ENCODE measurements at places on chromosomes 5 and 9. TPM values are rescaled to one million over a fixed set of nuclear protein-coding genes. Genes with fewer than 3 reads are reported as not detected.
A peak's percentile ranks its signal among the peaks of the same experiment; 100 is the strongest.

Gene TPPP
- total RNA-seq = 0.13 TPM

DNA sequence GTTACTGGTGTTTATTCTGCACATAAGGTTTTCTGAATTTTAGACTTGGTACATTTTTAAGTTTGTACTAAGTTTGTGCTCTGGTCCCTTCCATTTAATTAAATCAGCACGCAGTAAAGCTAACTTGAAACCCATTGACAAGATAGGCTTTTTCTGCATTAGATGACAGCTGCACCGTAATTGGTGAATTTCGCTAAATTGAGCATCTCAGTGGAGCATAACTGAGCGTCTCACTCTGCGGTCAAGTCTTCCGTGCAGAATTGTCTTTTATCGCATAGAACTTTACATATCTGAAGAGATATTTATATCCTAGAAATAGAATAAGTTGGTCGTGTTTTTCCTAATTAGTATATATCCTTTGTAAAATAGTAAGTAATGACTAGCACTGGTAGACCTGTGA, 4.1 kb downstream of the SUB1 start:
- no peak for DNase-seq
- H3K27ac ChIP-seq = no peak overlapping the region
- H3K4me3 ChIP-seq = no peak overlapping the region

Gene ENTREP1
- total RNA-seq = not detected

- H3K4me1 ChIP-seq = no peaks in the 10 kb centered on the region
- no peak overlapping the region for H3K4me3 ChIP-seq
- peak; percentile 72 for DNase-seq
- no peak overlapping the region for H3K27ac ChIP-seq
- H3K27me3 ChIP-seq = no peaks in the 10 kb centered on the region
Observed at GRCh38 chr5:13976867-13977830, 32.7 kb upstream of the DNAH5 start.

GRCh38 chr5:131491749-131492148, 143.3 kb downstream of the RAPGEF6 start:
- H3K4me3 ChIP-seq = no peak overlapping the region
- H3K27me3 ChIP-seq = no peaks in the 10 kb centered on the region
- H3K4me1 ChIP-seq = peaks cover 16% of the 10 kb centered on the region
- DNase-seq = peak; percentile 64
- peaks cover 12% of the 10 kb centered on the region for H3K36me3 ChIP-seq

Gene PCA3
- not detected for total RNA-seq

DNA sequence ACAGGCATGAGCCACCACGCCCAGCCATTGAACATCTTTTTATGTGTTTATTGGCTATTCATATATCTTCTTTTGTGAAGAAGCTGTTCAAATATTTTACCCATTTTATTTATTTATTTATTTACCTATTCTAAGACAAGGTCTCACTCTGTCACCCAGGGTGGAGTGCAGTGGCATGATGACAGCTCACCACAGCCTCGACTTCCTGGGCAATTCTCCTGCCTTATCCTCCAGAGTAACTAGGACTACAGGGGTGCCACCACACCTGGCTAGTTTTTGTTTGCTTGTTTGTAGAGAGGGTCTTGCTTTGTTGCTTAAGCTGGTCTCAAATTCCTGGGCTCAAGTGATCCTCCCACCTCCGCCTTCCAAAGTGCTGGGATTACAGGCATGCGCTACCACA, 33.5 kb downstream of the NAIF1 start:
- no peak overlapping the region for H3K27ac ChIP-seq
- H3K36me3 ChIP-seq = no peaks in the 10 kb centered on the region
- no peaks in the 10 kb centered on the region for H3K27me3 ChIP-seq
- no peak overlapping the region for H3K4me3 ChIP-seq
- no peak for DNase-seq

- no peaks in the 10 kb centered on the region for H3K4me1 ChIP-seq
- H3K27ac ChIP-seq = no peak overlapping the region
- no peak for DNase-seq
- no peak overlapping the region for H3K4me3 ChIP-seq
- H3K27me3 ChIP-seq = no peaks in the 10 kb centered on the region
Observed at GRCh38 chr5:120007598-120007997, 378.2 kb downstream of the FAM170A start.

Gene C9orf50
- total RNA-seq = not detected

GRCh38 chr5:118883362-118883761, 105.0 kb downstream of the DTWD2 start:
- H3K27me3 ChIP-seq = no peaks in the 10 kb centered on the region
- H3K4me1 ChIP-seq = no peaks in the 10 kb centered on the region
- no peak for DNase-seq
- no peak overlapping the region for H3K4me3 ChIP-seq
- no peak overlapping the region for H3K27ac ChIP-seq

DNA sequence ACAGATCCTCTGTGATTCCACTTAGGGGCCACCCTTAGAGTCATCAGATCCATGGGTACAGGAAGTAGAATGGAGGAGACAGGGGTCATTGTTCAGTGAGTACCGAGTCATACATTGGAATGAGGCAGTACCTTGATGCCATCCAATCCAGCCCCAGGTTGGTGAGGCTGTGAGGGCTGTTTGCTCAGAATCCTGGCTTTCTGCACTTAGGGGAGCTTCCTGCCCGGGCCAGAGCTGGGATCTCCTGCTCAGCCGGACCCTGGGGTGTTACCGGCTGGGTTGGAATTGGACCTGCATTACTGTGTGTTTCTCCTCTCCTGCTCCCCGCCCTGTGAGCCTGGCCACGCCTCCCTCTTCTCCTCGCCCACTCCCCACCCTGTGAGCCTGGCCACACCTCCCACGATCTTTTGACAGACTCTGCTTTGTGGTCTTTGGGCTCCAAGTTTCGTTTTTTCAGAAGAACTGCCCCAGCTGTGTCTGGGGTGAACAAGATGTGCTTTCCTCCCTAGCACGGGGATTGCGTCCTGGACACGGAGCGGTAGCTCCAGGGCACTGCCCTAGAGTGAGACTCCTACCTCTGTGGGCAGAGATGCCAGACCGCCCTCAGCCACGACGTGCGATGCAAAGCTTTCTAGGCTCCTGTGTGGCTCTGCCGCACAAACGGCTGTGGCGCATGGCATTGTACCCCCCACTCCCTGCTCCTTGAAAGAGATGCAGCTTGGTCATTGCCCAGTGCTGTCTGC, 15.4 kb downstream of the TRAF2 start:
- peaks cover 3% of the 10 kb centered on the region for H3K36me3 ChIP-seq
- no peak overlapping the region for H3K4me3 ChIP-seq
- H3K27ac ChIP-seq = peak overlapping the region; percentile 67
- no peaks in the 10 kb centered on the region for H3K27me3 ChIP-seq
- peaks cover 19% of the 10 kb centered on the region for H3K4me1 ChIP-seq

GRCh38 chr5:155540000-155540595, 526.5 kb downstream of the KIF4B start:
- H3K27me3 ChIP-seq = no peaks in the 10 kb centered on the region
- no peaks in the 10 kb centered on the region for H3K36me3 ChIP-seq
- H3K4me1 ChIP-seq = no peaks in the 10 kb centered on the region

DNA sequence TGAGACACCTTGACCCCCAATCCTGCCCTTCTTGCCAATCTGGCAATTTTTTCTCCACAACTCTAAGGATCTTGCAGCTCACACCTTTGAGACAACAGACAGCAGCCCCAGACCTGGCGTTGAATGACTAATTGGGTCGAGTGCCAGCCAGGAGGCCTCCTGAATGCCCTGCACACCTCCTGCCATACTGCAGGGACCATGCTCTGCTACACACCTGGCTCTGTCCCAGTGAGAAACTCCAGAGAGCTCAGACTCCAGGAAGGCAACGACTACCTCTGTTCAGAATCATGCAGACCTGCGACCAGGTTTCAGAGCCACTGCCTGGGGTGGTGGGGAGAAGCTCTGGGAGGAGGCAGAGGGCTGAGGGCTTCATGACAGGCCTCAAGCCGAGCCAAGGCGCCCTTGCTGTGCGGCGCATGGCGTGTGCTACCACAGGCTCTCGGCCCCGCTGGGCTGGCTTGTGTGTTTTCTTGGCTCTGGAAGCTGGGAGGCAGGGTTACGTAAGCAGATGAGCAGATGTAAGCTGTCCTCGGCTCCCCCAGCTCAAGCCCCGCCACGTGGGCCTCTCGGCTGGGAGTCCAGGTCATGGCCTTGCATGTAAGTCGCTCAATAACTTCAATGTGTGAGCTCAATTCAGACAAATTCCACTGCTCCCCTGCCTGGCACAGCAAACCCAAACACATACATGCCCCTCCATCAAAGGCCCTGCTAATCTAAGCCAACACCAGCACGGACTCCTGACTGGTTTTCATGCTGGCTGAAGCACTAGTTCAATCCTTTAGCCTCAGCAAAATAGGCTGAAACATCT, 27.5 kb downstream of the B4GALT1 start:
- 0 out of 2 replicates have a peak, but pooled peaks cover under 1% of the 10 kb centered on the region for H3K36me3 ChIP-seq
- H3K27ac ChIP-seq = peak overlapping the region; percentile 85
- DNase-seq = peak; percentile 88
- H3K4me1 ChIP-seq = peaks cover 46% of the 10 kb centered on the region

Gene CBY3
- total RNA-seq = not detected

DNA sequence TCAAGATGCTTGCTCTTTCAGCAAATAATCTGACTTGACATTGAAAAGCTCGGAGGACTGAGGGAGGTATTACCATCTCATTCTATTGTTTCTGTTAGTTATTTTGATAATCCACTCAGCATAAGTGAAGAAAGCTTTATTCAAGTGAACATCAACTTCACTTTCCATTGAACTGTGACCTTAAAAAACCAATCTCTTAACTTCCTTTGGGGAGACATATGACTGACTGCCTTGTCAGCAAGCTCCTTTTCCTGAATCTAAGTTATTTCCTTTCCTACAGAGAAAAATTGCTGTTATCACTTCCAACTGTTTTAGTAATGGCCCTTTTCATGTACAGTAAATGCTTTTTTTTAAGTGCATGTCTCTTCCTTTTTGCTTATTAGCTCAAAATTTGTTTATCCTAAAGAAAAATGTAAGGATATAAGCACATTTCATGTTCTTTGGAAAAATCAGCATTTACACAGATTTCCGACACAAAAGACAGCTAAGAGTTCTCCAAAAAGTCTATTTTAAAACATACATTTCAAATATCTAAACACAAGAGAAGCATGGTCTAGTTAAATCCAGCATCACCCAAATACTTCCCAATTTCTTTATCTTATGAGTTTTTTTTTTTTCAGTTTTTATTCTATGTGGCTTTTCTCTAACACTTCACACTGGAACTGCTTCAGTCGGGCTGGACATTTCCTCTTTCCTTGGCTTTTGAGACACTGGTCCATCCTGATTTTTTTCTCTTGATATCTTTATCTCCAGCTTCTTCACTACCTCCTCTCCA, 117.9 kb upstream of the DAB2 start:
- no peaks in the 10 kb centered on the region for H3K27me3 ChIP-seq
- DNase-seq = no peak
- H3K4me3 ChIP-seq = no peak overlapping the region
- H3K36me3 ChIP-seq = no peaks in the 10 kb centered on the region
- peaks cover 28% of the 10 kb centered on the region for H3K4me1 ChIP-seq
- peak overlapping the region; percentile 82 for H3K27ac ChIP-seq

DNA sequence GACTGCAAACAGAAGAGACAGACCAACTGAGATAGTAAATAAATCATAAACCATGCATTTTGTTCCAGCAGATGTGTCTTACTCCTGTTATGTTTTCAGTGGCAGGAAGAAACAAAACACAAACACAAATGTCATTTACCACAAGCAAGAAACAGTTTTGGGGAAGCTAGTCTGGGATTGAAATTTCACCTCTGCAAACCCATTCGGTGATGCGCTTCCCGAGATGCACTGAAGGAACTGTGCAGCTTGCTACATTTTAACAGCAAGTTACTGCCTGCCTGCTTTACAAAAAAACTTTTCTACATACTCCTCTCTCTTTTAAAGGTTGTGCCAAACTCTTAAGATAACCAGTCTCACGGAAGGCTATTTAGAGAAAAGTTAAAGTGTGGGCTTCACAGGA, 3.2 kb downstream of the MACROH2A1 start:
- H3K27me3 ChIP-seq = no peaks in the 10 kb centered on the region
- H3K4me1 ChIP-seq = peaks cover 46% of the 10 kb centered on the region
- H3K36me3 ChIP-seq = no peaks in the 10 kb centered on the region
- no peak for DNase-seq
- no peak overlapping the region for H3K4me3 ChIP-seq

Gene SFXN1
- 73.0 TPM for total RNA-seq

Gene KIAA0825
- 7.0 TPM for total RNA-seq

GRCh38 chr9:89247431-89248353, 63.3 kb upstream of the CKS2 start:
- H3K4me1 ChIP-seq = no peaks in the 10 kb centered on the region
- H3K36me3 ChIP-seq = no peaks in the 10 kb centered on the region
- no peak overlapping the region for H3K27ac ChIP-seq
- DNase-seq = no peak

GRCh38 chr9:127388856-127389238, 8.1 kb upstream of the SLC2A8 start:
- H3K36me3 ChIP-seq = no peaks in the 10 kb centered on the region
- no peak for DNase-seq
- H3K4me3 ChIP-seq = no peak overlapping the region
- H3K27me3 ChIP-seq = peaks cover 63% of the 10 kb centered on the region

DNA sequence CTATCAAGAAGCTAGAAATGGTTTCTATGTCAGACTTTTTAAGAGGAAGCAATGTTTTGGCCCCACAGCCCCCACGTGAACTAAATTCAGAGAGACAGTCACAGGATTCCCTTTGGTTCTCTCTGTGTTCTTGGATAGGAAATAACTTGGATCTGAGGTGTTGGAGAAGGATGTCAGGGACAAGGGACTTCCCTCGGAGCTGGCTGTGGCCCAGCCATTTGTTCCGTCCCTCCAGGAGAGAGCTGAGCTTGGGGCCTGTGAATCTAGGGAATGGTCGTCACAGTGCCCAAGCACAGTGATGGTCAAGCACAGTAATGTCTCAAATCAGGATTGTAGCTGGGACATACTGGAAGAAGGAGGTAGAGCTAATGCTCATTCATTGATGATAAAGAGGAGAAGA, 2.0 kb downstream of the C7 start:
- H3K36me3 ChIP-seq = no peaks in the 10 kb centered on the region
- no peak for DNase-seq
- no peaks in the 10 kb centered on the region for H3K4me1 ChIP-seq
- H3K4me3 ChIP-seq = no peak overlapping the region
- no peak overlapping the region for H3K27ac ChIP-seq

DNA sequence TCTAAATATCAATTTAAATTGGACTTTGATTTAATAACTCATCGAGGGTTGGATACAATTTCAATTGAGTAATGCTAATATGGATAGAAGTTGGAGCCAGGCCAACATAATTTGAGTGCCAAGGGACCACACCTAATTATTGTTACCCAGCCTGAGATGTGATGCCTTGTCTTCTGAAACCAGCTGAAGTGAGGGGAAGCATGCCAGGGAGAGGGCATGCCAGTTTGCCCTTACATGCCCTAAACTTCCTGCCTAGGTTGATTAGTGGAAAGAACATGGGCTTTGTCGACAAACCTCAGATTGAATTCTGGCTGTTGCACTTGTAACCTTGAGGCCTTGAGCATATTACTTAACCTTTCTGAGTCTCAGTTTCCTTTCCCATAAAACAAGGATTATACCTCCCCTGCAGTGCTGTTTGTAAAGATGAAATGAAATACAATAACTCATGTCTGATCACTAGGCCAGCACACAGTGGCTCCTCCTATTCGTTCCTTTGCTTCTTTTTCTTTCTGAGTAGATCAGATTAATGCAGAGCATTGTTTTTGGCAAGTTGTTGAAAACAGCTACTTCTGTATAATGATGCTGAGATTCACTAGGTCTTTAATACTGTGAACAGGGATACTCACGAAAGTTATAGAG, 412.8 kb downstream of the TLE4 start:
- H3K4me1 ChIP-seq = no peaks in the 10 kb centered on the region
- H3K27me3 ChIP-seq = no peaks in the 10 kb centered on the region
- H3K27ac ChIP-seq = no peak overlapping the region
- H3K36me3 ChIP-seq = no peaks in the 10 kb centered on the region

Gene GGTA1
- total RNA-seq = not detected

Gene SLC34A1
- not detected for total RNA-seq

Measured in GM23248 (cell line).